SK-N-SH (cell line): ENCODE measurements at places on chromosomes 12 and 14. TPM values are rescaled to one million over a fixed set of nuclear protein-coding genes. Genes with fewer than 3 reads are reported as not detected.

GRCh38 chr12:128455851-128456250, 188.9 kb downstream of the TMEM132C start:
- DNase-seq: peak; percentile 15

DNA sequence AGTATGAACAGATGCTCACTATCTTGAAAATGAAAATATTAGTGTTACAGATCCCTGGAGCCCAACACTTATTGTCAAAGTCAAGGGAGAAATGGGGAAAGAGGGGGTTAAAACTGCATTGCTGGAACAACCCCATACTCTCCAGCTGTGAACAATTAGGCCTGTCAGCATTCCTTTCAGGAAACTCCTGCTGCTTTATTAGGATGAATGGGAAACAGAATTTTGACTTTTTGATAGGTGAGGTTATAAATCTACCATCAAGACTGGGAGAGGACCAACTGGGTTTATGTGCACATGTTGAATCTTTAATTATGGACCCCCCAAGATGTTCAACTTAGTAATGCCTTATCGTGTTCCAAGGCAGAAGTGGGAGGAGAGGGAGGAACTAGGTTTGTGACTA, 85.0 kb downstream of the TMTC1 start:
- DNase-seq: no peak

GRCh38 chr12:82880442-82880901, 193.8 kb downstream of the TMTC2 start:
- peak; percentile 18 for DNase-seq

DNA sequence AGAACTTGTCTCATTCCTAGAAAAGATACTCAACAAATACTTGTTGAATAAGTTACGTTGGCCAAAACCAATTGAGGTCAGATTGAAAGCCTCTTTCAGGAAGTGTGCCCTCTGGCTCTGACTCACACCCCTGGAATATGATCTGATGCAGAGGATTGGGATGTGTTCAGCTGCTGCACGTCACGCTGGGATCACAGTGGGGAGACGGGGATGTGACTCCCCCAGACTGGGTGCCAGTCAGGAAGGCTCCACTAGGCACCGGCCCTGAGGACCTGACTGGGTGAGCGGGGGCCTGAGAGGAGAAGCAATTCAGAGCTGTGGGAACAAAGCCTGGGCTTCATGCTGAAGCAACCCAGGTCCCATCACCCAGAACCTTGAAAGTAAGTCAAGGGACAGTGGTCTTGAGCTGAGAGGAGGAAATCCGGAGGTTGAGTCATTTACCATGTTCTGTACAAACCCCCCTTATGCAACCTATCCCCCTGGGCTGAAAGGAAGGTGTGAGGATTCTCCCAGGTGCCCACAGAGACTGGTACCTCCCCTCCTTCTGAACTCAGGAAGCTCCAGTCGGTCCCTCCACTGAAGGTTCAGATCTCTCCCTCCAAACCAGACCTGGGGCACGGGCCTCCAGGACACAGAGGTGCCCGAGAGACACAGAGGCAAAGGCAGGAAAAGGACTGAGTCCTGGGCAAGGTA, 3.9 kb downstream of the CEBPE start:
- peak; percentile 43 for DNase-seq

DNA sequence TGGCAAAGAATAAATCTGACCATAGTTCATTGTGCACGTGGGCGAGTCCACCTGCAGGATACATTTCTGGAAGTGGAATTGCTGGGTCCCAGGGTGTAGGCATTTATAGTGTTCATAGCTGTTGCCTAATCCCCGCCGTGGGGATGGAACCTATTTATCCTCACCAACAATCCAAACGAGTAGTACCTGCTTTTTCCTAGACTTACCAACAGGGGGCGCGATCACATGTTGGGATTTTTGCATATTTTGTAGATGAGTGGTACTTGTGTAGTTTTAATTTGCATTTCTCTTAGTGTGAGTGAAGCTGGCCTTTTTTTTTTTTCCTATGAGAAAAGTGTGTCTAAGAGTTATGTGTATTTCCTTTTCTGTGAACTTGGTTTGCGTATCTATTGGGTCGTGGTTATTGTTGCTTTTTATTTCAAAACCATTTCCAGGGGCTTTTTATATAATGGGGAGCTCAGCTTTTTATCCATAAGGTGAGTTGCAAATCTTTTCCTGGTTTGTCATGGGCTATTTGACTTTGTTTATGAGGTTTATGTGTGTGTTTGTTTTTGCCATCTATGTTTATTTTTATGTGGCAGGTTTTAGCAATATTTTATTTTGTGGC, 67.2 kb downstream of the CCDC92 start:
- DNase-seq: peak; percentile 74

DNA sequence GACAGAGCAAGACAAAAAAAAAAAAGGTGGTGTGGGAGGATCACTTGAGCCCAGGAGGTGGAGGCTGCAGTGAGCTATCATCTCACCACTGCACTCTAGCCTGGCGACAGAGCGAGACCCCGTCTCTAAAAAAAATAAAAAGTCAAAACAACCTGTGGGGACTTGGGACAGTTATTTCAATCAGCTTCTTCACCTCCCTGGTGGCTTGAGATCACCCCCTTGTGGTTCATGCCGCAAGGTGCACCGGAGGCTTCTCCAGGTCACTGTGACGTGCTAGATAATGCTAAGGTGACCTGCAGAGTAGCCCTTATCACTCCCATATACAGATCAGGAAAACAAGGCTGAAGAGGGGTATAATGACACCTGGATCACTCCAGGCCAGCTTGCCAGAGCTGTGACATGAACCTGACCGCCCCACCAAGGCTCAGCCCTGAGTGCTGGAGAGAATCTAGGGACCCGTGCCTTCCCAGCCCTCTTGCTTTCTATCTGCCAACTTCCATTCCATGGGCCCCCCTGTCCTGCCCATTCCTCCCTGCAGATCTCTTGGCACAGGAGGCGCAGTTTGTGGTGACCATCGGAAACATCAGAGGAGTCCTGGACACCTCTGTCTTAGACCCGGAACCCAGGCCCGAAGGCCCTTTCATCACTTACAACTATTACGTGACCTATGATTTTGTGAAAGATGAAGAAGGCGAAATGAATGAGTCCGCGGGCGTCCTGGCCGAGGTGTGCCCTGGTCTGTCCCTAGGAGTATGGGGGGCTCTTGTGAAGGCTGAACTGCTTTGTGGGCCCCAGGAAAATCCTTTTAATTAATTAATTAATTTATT, 8.1 kb downstream of the LRRC43 start:
- peak; percentile 87 for DNase-seq

LRP1-AS gene
- polyA plus RNA-seq: not detected in 2 replicates

DNA sequence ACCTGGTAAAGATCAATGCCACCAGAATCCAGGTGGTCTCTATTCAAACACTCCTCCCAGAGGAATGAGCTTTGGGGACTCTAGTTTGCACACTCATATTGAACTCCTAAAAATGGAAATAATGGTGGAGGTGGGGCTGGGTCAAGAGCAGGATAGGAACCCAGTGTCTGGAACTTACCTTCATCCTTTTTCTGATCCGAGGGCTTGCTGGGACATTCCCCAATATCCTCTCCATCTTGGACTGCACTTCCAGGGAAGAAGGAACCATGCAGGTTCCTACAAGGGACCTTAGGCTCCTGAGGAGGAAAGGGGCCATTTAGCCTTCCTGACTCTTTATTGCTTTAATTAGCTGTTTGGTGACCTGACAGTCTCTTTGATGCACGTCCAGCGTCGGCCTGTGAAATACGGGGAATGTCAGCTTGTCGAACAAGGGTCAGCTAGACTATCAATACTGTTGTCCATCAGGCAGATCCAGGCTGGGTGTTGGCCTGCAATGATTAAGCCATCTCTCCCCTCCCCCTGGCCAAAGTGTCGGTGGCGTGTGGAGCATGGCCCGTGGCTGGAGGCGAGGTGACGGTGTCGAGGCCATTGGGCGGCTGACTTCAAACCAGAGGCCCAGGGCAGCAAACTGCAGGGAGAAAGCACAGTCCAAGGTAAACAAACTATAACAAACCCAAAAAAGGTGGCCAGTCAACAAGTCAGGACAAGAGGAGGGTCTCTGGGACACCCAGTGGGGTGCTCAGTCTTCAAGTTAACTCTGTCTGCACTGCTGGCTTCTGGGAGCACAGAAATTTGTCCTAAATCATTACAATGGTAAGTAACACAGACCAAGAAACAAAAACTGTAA, 405.2 kb upstream of the TBX3 start:
- no peak for DNase-seq

GRCh38 chr12:6958609-6959057, 7.5 kb downstream of the PTPN6 start:
- peak; percentile 16 for DNase-seq

DNA sequence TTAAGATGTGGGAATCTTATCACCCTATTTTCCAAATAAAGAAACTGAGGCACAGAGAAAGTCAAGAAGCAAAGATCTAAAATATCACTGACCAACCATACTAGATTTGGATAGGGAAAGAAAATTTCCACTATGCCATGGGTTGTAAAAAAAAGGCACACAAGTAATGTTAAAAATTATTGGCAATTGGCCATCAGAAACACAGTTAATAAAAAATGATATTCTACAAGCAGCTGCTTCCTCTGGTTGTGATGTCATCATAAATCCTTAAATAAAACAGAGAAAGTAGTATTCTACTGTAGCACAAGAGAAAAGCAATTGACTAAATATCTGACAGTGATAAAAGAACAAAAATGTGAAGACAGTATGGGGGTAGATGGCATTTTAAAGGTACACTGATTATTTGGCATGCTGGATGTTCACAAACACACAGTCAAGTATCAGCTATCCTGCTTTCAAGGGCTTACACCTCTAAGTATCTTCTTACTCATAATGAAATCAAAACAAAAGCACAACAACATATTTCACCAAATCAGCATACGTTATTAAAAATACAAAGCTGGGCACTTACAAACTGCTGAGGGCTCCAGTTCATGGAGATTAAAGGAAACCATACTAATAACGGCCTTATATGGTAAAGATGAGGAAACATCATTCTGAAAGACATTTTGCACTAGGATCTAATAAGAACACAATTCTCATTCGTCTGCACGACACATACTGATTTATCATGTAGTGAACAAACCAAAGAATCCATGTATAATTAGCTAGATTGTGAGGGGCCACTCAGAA, 45.7 kb downstream of the CORO1C start:
- DNase-seq: no peak

DNA sequence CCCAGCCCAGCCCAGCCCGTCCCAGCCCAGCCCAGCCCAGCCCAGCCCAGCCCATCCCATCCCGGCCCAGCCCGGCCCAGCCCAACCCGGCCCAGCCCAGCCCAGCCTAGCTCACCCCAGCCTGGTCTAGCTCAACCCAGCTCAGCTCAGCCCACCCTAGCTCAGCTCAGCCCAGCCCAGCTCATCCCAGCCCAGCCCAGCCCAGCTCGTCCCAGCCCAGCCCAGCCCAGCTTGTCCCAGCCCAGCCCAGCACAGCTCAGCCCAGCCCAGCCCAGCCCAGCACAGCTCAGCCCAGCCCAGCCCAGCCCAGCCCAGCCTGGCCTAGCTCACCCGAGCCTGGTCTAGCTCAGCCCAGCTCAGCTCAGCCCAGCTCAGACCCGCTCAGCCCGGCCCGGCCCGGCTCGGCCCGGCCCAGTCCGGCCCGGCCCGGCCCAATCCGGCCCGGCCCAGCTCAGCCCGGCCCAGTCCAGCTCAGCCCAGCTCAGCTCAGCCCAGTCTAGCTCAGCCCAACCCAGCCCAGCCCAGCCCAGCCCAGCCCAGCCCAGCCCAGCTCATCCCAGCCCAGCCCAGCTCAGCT, 184.7 kb downstream of the TMEM121 start:
- no peak for DNase-seq

BMAL2 gene
- polyA plus RNA-seq: 6.4 and 7.2 TPM in 2 replicates

DNA sequence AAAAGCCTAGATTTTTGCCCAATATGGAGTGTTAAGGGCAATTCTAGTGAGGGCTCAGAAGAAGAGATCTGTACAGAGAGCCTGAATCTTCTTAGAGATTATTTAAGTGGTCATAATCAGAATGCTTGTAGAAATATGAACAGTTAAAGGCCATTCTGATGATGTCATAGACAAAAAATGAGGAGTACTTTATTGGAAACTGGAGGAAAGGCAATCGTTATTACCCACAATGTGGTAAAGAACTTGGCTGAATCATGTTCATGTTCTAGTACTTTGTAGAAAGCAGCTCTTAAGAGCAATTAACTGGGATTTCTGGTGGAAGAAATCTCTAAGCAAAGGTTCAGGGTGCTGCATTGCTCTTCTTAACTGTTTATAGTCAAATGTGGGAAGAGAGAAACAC, 36.4 kb upstream of the SYT10 start:
- no peak for DNase-seq

DNA sequence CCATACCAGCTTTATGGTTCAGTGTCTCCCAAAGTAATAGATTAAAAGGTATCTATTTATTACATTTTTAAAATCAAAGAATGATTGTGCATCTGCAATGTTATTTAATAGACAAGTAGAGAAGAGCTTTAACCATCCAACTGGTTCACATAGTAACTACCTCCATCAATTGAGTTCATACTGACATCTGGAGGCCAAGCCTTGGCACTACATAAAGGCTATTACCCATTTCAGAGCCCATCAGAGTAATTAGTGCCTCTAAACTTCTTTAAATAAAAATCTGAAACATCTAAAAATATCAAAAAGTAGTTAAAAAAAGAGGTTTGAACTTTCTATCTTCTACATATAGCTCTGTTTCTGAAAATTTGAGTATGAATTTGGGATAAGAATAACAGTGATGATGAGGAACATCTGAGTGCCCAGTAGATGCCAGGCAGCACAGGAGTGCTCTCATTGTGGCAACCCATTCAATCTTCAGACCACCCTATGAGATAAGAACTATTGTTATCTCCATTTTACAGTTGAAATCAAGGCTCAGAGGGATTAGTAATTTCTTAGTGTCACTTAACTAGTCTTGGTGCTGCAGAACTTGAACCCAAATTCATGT, 132.9 kb upstream of the DAAM1 start:
- peak; percentile 65 for DNase-seq
